NCI-H1694 treated with DMSO at 0.1 percent for 48 hours (cell line): ENCODE measurements at places on chromosomes 4 and X.

DNA sequence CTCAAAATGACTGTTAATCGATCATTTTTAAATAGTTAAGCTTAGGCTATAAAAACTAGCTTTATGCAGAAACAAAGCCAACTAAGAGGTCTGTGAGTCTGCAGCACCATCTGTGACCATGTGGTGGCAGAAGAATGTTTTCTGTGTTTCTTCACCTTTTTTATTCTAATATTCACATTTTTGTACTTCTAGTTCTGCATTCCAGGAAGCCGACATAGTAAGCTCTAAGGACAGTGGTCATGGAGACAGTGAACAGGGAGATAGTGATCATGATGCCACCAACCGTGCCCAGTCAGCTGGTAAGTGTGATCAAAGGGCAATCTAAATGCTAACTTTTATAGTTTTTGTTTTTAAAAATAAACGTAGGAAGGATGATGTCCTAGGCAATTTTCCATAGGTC is 5.6 kb downstream of the PCDH10 start:
- no peak for DNase-seq

DNA sequence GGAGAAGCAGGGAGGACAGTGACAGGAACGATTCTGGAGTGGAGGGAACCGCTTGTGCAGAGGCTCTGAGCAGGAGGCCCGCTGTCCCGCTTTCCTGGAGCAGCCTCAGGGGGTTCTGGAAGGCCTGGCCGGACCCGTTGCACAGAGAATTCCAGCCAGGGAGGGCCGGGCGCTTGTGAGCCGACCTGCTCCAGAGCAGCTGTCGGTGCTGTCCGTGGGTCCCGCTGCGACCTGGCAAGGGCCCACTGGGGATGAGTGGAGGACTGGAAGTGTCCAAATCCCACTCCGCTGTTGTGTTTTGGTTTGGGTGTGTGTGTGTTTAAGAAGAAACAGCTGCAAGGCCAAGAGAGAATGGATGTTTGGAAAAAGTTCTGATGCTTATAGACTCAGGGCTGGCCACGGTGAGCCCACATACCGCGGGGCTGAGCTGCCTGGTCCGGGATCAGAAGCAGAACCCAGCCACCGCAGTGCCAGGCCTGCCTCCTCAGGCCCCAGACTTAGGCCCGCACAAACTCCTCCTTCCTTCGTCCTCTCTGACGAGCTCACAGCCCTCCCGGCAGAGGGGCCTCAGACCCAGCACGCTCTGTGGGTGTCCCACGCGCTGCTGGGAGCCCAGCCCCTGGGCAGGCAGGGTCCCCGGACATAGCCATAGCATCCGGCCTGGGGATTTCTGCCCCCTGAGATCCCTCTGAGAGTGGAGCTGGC is 73.9 kb downstream of the HTRA3 start:
- DNase-seq = no peak

DNA sequence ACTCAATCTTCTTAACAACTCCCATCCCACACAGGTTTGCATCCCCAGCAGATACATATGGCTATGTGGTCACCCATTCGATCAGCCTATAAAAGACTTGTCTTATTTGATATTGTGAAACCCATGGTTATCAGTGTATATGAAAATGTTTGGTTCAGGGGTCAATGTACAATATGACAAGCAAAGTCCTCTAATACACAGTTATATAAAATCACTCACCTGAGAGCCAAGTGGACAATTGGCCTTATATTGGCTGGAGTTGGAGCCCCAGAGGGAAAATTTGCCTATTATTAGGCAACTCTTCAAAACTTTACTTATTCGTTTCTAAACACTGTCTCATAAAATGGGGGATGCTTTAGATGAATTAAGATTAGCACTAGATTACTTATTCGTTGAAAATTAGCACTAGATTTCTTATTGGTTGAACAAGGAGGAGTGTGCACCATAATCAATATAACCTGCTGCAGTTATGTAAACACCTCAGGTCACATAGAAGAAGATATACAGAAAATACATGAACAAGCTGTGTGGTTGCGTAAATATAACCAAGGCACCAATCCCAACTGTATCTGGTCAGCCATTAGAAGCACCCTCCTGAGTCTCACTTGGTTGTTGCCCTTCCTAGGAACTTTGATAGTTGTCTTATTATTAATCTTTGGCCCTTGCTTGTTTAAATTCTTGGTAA is 10.7 kb upstream of the ADH4 start:
- no peak for DNase-seq

DNA sequence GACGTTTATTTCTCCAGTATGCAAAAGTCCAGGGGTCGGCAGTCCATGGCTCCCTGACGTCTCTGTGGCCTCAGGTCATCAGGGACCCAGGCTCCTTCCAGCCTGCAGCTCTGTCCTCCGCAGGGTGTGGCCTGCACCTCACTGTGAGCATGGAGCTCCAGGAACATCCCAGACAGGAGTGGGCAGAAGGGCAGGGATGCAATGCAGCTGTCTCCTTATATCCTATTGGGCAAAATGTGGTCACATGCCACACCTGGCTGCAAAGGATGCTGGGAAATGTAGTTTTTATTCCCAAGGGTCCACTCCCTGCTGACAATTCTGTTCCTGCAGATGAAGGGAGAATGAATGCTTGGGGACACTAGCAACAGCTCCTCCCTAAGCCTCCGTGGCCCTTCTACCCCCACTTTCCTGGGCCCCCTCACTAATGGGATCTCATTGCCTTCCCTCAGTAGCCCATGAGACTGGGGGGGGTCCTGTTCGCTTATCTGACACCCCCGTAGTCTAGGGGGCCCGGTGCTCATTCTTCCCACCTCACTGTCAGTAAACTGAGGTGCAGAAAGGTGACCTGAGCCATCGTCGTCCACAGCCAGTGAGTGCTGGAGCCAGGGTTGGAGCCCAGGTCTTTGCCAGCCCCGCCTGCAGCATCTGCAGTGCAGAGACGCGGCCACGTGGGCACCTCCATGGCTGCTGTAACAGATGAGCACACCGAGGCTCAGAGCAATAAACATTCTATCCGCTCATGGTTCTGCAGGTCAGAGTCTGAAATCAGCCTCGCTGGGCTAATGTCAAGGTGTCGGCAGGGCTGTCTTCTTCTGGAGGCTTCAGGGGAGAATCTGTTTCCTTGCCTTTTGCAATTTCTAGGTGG is 5.9 kb upstream of the GRPEL1 start:
- DNase-seq = peak; percentile 47

DNA sequence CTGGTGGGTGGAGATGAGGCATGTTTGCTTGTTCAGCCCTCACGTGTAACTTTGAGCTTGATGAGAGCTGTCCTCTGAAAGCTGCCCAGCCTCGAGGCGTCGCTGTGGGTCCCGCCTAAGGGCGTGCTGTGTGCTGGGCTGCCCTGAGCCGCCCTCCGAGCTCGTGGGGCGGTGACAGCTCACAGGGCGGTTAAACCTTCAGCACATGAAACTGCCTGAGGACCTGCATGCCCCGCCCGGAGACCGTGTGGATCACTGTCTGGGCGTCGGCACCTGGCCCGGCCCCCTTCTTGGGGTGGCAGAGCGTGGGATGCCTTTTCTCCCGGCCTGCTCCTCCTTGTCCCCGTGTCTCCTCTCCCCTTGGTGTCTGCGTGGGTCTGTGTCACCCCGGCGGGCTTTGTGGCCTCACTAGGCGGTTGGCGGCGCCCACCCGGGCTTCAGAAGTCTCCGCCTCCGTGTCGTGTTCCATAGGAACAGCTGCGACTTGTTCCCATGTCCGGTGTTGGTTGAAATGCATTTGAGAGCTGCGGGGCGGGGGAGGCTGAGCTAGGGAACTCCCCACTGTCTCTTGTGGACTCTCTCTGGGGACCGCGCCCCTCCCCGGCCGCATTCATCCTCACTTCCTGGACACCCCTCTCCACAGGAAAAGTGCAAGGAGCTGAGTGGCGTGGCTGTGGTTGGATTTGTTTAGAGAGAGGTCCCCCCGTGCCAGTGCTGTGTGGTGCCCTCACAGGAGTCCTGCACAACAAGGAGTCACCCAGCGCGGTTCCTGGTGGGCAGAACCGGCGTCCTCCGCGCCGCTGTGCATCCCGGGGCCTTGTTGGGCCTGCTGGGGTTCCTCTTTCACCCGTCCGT is 6.8 kb downstream of the AKAP17A start:
- no peak for DNase-seq

DNA sequence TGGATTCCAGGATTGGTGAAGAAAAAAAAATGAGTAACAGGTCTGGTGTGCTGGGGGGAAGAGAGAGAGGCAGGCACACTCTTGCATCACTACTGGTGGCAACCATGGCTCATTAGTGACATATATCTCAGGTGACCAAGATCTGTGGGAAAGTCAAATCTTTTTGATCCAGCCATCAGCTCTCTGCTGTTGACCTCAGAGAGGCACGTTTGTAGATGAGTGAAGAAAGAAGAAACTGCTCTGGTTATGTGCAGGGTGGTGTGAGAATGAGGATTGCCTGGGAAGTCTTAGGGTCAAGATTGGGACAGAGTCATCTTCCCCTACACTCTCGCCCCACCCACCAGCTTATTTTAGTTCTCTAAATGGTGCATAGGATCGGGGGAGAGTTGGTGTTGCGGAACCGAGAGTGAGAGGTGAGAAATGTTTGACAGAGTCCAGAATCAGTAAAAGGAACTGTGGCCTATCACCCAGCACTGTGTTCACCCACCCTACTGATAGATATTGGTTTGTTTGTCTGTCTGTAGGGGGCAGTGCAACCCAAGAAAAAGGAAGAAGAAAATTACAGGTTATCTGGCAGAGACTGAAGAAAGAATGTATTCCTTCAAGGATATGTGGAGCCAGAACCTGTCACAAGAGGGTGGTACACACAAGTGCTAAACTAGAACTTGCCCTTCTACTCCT is 21.9 kb downstream of the ARMCX6 start:
- peak; percentile 16 for DNase-seq

DNA sequence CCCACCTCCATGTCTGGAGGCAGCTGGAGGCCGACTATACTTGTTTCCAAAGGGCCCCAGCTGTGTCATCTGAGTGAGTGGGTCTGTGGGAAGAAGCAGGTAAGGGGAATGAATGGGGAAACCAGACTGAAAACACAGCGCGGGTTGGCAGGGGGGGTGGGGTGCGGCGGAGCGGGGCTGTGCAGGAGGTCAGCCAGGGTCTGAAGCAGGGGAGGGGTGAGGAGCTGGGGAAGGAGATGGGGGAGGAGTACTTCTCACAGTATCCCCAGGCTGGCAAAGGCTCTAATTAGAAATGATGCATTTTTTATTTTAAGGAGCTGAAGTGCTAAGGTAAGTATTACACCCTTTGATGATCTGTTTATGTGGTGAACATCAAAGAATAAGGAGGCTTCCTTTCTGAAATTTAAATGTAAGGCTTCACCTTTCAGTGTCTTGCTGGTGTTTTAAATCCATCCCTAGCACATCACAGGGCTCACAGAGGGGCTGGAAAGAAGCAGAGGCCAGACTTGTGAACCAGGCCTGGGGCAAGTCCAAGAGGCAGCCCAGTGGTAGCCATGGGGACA is 37.5 kb downstream of the SMIM20 start:
- no peak for DNase-seq

DNA sequence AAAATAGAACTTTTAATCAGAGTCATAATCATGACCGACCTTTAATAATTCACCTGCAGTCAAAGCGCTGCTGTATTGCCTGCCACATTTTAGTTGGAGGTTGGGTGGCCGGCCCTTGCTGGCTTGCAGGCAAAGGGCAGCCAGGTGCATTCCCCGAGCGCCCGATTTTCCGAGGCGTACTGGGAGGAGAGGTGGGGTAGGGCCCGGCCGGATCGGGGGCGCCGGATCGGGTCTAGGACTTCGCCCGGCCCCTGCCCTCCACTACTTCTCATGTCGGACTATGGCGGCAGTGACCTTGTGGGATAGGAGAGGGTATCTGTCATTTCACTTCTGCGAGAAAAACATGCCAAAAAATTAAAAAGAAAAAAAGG is 2.5 kb upstream of the RS1 start:
- peak; percentile 42 for DNase-seq

DNA sequence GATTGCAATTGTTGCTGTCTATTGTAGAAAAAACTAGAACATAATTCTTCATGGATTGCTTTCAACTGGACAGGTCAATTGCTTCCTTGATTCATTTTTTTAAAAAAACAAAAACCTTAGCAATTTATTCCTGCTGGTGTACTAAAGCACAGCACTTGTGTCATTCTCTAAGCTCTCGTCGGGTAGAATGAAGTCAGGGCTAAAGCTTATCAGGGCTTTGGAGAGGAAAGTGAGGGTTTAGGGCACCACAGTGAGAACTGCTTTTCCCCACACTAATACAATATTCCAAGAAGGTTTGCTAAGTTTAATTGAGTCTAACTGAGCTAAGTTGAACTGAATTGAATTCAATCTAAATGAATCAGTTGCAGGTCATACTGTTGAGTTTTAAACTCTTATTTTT is 76.4 kb upstream of the TLR3 start:
- no peak for DNase-seq

- DNase-seq = no peak
These were observed 40.1 kb downstream of the NOP14 start for GRCh38 chr4:2923141-2923551.

GRCh38 chrX:154712781-154713740 is 37.8 kb downstream of the GAB3 start:
- no peak for DNase-seq

- no peak for DNase-seq
These were observed 1851.7 kb upstream of the IGFBP7 start for GRCh38 chr4:58961925-58962324.

DNA sequence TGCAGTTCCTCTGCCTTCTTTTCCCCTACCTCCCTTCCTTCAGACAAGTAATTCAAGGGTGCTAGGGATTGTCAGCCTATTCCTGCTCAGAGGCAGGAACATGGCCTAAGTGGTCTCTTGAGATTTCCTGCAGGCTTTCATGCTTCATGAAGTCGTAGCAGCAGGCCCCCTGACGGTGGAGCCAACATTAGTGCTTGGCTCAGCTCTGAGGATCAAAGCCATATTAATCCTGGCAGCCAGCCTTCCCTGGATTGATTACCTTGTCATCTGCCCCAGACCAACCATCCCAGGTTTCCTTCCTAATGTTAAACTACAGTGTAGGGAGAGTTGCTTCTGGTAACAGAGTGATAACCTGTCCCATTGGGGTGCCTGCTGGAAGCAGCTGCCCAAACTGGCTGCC is 84.1 kb downstream of the SLC16A2 start:
- no peak for DNase-seq

GRCh38 chr4:25749150-25749794 is 93.6 kb downstream of the SLC34A2 start:
- no peak for DNase-seq

DNA sequence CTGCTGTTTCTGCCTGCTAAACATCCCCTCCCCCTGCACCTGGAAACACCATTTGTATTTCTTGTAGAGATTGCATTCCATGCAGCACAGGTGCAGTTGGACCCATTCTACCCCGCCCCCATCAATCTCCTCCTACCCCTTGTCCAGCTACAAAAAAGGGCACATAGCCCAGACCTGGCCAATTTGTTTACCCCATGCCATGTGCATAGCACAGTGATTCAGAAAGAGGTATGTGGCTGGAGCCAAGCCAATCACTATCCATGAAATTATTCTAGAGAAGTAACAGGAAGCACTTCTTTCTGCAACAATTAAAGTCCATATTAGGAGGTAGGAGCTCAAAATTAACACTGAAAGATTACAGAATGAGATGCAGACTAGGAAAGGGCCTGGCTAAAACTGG is 20.2 kb upstream of the TMEM184C start:
- no peak for DNase-seq

GRCh38 chrX:153708415-153708814 is 15.8 kb downstream of the BCAP31 start:
- DNase-seq = peak; percentile 55

GRCh38 chrX:47612418-47612817 is 7.2 kb downstream of the SYN1 start:
- no peak for DNase-seq

GRCh38 chr4:10078481-10079233 is 37.9 kb downstream of the WDR1 start:
- no peak for DNase-seq
